Mesothelial cell of epicardium (in vitro differentiated cells): ENCODE measurements at places on chromosomes 1 and 21. TPM values are rescaled to one million over a fixed set of nuclear protein-coding genes. Genes with fewer than 3 reads are reported as not detected.

GRCh38 chr1:184255560-184255959 lies 131.3 kb upstream of the C1orf21 start:
- DNase-seq: no peak

GRCh38 chr1:65889441-65889840 lies 96.7 kb downstream of the PDE4B start:
- DNase-seq: no peak

DNA sequence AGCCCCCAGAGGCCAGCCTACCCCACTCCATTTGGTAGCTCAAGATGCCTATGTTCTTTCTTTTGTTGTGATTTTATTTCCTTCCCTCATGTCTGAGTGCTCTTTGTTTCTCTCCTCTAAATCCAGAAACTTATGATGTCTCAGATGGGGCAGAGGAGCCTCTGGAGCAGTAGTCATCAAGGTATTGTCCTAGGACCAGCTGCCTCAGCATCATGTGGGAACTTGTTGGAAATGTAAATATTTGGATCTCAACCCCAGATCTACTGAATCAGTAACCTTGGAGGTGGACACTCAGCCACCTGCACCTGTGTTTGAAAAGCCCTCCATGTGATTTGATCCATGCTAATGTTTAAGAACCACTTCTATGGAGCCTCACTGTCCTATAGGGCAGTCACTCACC lies 593.1 kb upstream of the PLXNA2 start:
- no peak for DNase-seq

The TRIM45 gene
- 39.1 to 41.5 TPM (median 40.0 TPM) in 3 replicates for total RNA-seq

DNA sequence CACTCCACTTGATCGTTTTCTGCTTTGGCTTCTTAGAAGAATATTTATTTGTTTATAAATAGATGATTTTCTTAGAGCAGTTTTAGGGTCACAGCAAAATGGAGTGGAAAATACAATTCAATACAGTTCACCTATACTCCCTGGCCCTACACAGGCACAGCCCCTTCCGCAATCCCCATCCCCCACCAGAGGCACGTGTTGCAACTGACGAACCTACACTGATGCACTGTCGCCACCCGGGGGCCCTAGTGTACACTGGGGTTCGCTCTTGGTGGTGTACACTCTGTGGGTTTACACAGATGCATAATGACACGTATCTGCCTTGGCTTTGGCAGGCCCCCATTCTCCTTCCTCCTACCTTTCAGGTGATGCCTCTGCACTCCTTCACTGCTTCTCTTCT lies 8.0 kb downstream of the ECHDC2 start:
- no peak for DNase-seq
